ENCODE measurements at places on chromosomes 7 and 10.

GRCh38 chr7:32479574-32480200, 10.5 kb downstream of the LSM5 start:
- DNase-seq = no peak

DNA sequence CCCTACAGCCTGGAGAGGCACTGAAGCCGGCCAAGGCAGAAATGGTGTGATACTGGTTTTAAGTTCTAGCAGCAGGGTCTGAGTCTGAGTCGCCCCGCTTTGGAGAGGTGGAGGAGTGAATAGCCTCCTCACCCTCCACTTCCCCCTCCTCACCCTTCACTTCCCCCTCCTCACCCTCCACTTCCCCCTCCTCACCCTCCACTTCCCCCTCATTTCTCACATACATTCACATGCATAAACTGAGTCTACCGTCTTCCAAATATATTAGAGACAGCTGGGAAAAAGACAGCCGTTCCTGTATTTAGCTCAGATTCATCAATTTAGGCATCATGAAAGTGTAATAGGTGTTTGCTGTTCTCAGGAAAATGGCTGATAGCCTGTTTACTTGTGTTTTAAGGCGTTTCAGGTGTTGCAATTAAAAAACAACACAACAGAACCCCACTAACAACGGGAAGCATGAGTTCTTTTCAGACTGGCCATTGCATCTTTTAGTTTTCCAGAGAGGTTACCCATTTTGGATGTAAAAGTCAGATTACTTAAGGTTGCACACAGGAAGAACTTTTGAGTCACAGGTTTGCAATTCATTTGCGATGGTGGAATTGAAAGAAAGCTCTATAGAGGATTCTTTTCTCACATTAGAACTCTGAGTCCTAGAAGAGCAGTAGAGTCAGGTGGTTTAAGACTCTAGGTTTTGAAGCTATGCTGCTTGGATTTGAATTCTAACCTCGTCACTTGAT, 861 bp downstream of the NRBF2 start:
- DNase-seq = no peak

GRCh38 chr10:30784897-30785605, 155.5 kb upstream of the LYZL2 start:
- DNase-seq = peak; percentile 29

GRCh38 chr10:52466464-52466863, 152.4 kb downstream of the DKK1 start:
- DNase-seq = no peak

DNA sequence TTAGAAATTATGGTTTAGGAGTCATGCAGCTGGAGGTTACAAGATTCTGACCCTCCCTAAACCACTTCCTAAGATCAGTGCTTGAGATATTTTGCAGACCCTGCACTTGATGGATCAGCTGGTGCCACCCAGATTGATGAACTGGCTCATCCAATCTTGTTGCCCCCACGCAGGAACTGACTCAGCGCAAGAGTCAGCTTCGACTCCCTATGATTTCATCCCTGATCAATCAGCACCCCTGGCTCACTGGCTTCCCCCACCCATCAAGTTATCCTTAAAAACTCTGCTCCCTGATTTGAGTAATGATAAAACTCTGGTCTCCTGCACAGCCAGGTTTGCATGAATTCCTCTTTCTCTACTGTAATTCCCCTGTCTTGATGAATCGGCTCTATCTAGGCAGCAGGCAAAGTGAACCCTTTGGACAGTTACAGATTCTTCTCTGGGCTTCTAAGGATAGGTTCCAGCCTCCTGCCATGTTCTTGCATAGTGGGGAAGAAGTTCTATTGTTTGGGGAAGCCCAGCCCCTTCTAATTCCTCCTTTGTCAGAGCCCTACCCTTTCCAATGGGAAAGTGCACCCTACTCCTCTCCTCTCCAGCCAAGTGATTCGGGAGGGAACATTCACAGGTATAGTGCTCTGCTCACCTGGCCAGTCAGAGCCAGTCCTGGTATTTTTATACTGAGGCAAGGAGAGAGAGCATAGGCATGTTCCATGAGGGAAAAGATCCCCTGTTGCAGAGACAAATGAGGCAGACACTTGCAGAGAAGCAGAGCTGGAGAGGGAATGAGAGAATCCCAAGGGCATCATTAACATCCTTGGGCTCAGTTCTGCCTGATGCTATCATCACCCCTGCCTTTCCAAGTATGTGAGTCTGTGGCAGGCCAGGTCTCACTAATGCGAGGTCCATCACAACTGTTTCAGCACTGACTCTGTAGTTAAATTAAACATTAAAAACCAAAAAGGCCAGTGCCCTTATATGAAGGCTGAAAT, 224.4 kb upstream of the GALNT17 start:
- DNase-seq = no peak

DNA sequence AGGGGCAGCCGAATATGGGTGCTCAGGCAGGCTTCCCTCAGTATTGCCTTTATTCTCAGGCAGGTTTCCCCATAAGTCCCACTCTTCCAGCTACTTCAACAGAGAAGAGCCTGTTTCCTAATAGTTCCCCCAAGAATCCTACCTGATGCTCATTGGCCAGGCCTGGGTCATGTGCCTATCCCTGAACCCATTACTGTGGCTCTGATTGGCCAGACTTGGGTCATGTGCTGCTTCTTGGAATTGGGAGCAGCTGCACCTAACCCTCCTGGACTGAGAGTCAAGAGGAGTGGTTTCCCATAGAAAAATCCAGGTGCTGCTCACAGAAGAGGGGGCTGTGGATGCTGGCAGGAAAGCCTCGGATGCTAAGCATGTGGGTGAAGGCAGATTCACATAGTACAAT, 21.7 kb downstream of the OPALIN start:
- DNase-seq = no peak

GRCh38 chr10:131024259-131025131, 287.0 kb downstream of the TCERG1L start:
- DNase-seq = no peak

GRCh38 chr7:103632972-103633371, 187.0 kb upstream of the SLC26A5 start:
- DNase-seq = no peak

GRCh38 chr10:58462863-58463507, 49.7 kb upstream of the BICC1 start:
- DNase-seq = no peak

DNA sequence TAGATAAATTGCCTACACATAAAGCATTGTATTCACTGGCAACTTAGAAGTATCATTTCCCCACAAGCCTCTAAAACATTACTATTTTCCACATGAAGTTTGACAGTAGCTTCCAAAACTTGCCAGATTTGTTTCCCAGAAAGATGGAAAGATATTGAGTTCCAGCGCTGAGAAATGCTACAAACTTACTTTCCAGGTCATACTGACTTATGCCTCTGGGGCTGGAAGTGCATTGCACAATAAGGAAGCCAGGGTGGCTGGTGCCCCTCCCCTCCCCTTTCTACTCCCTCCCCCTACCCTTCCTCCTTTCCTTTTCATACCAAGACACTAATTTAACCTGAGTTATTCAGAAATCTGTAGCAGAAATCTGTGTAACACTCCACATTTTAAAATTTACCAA, 212.6 kb downstream of the WDR37 start:
- DNase-seq = no peak

Data from activated CD4-positive, alpha-beta memory T cell treated with anti-CD3 and anti-CD28 coated beads, Interleukin-2, amount 10 ng/mL, durations not matched to agents 7 days and 5 days (primary cell).